ENCODE measurements at places on chromosomes 7 and 10. TPM values are rescaled to one million over a fixed set of nuclear protein-coding genes. Genes with fewer than 3 reads are reported as not detected.

The LIPJ gene
- total RNA-seq: 0.26 TPM

The C10orf90 gene
- total RNA-seq: 0.85 TPM

The SFTPA2 gene
- total RNA-seq: not detected

The TMEM130 gene
- 9.5 TPM for total RNA-seq

The RBP4 gene
- total RNA-seq: 1.9 TPM

The PNLIPRP1 gene
- total RNA-seq: not detected

The CYP2C19 gene
- total RNA-seq: not detected

The PDLIM1 gene
- total RNA-seq: 24.4 TPM

The JAKMIP3 gene
- 0.37 TPM for total RNA-seq

The NPFFR1 gene
- total RNA-seq: 0.05 TPM

The HKDC1 gene
- not detected for total RNA-seq

The NPY gene
- 4.3 TPM for total RNA-seq

The EIF4EBP2 gene
- total RNA-seq: 52.1 TPM

The EPO gene
- not detected for total RNA-seq

The AUTS2 gene
- total RNA-seq: 87.7 TPM

The KLLN gene
- 0.63 TPM for total RNA-seq

The SEMA4G gene
- 1.2 TPM for total RNA-seq

The FAM20C gene
- total RNA-seq: 13.3 TPM

The UCN3 gene
- total RNA-seq: not detected

The CALML3 gene
- total RNA-seq: not detected

The AKR1D1 gene
- total RNA-seq: not detected

The PTF1A gene
- total RNA-seq: not detected

The TMEM254 gene
- 14.8 TPM for total RNA-seq

The CFTR gene
- total RNA-seq: 2.0 TPM

The SEPTIN7 gene
- 627 TPM for total RNA-seq

The MEIG1 gene
- total RNA-seq: not detected

The HOXA7 gene
- 3.7 TPM for total RNA-seq

The SMO gene
- total RNA-seq: 35.2 TPM

The C10orf105 gene
- total RNA-seq: 0.26 TPM

The IL2RA gene
- total RNA-seq: 0.37 TPM

The NPC1L1 gene
- not detected for total RNA-seq

The DDC gene
- total RNA-seq: 2.0 TPM

The OR2A42 gene
- total RNA-seq: 0.42 TPM

The ECD gene
- total RNA-seq: 29.1 TPM

The ZC3HAV1L gene
- total RNA-seq: 37.4 TPM

The CLCN1 gene
- 0.16 TPM for total RNA-seq

The TRIM50 gene
- total RNA-seq: 0.21 TPM

The CCNY gene
- total RNA-seq: 55.9 TPM

The TEX36 gene
- not detected for total RNA-seq

The DGKB gene
- total RNA-seq: 22.5 TPM

The HOXA4 gene
- 1.0 TPM for total RNA-seq

The GNAI1 gene
- total RNA-seq: 81.2 TPM

The SLC29A4 gene
- total RNA-seq: 2.7 TPM

The NUTM2D gene
- 1.5 TPM for total RNA-seq

The C7orf33 gene
- total RNA-seq: not detected

The GPR85 gene
- total RNA-seq: 15.3 TPM

The PRPS1L1 gene
- total RNA-seq: not detected

The LRRC27 gene
- total RNA-seq: 13.2 TPM

The FAM241B gene
- not detected for total RNA-seq

The MSMB gene
- not detected for total RNA-seq

The CFAP46 gene
- 0.53 TPM for total RNA-seq

The ANLN gene
- total RNA-seq: 66.0 TPM

The THSD7A gene
- total RNA-seq: 30.8 TPM

The NACAD gene
- 1.9 TPM for total RNA-seq

Measured in urinary bladder (tissue), 4 donors.